ENCODE measurements at places on chromosomes 11 and 22.

DNA sequence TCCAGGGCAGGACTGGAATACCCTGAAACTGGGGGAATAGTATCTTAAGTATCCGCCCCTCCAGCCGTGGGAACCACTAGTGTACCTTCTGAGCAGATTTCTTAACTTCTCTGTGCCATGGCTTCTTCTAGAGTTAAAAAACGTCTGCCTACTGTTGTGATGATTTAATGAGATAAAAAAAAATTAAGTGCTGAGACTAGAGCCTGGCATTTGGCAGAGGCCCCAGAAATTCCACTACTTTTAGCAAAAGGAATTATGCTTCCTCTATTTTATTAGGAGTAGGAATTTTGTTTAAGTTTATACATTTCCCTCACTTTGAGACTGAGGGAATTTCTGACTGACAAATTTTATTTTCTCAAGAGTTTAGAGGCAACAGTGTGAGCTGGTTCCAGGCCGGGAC is 371.2 kb upstream of the B3GAT1 start:
- no peak for DNase-seq

GRCh38 chr22:40535642-40536041 is 100.9 kb downstream of the MRTFA start:
- DNase-seq = no peak

GRCh38 chr22:33766091-33766490 is 154.2 kb downstream of the LARGE1 start:
- no peak for DNase-seq

GRCh38 chr11:64306876-64307622 is 1.7 kb downstream of the ESRRA start:
- no peak for DNase-seq

GRCh38 chr11:62338218-62338617 is 970 bp downstream of the ASRGL1 start:
- DNase-seq = no peak

- no peak for DNase-seq
These were observed 251.4 kb downstream of the JRKL start for GRCh38 chr11:96641261-96641660.

- no peak for DNase-seq
These were observed 6.6 kb downstream of the OR51F1 start for GRCh38 chr11:4763096-4763495.

GRCh38 chr11:133818302-133818701 is 27.0 kb downstream of the SPATA19 start:
- DNase-seq = no peak

GRCh38 chr22:48483764-48484528 is 1343.7 kb downstream of the BRD1 start:
- no peak for DNase-seq

DNA sequence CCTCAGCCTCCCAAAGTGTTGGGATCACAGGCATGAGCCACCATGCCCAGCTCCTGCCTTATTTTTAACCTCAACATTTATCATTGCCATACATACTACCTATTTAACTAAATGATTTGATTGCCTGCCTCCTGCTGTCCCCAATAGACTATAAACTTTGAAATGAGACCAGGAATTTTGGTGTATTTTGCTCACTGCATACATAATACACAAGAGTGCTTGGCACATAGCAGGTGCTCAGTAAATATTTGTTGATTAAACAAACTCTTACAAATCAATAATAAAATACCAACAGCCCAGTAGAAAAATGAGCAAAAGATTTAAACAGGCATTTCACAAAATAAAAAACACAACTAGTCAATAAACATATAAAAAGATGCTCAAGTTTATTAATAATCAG is 49.5 kb upstream of the PHF21A start:
- DNase-seq = no peak

- no peak for DNase-seq
These were observed 7.4 kb downstream of the APOBEC3D start for GRCh38 chr22:39028281-39028680.

GRCh38 chr11:65120831-65121230 is 1.1 kb downstream of the FAU start:
- no peak for DNase-seq

DNA sequence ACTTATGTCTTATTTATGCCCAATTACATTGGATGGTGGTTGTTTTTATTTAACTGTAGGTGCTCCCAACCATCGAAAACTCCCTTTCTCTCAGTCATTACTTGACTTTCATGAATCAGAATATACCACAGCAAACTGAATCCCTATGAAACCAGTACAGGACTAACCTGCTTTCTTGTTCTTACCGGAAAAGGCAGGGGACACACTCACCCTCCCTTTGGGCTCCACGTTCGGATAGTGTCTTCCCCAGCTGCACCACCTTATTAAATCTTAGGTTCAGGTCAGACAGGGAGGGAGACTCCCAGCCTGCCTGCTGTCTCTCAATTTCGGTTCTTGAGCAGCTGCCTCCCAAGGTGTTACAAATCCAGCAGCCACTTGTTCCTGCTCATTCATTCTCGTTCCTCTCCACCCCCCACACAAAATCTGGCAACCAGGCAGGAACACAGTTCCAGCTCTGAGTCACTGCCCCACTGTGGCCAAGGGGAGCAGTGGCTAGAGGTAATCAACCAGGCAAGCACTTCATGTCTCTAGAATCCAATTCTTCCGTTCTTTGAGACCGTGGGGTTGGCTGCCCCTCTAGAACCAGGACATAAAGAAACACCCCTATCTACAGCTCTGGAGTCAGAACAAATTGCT is 133.0 kb downstream of the PLEKHA7 start:
- DNase-seq = no peak

DNA sequence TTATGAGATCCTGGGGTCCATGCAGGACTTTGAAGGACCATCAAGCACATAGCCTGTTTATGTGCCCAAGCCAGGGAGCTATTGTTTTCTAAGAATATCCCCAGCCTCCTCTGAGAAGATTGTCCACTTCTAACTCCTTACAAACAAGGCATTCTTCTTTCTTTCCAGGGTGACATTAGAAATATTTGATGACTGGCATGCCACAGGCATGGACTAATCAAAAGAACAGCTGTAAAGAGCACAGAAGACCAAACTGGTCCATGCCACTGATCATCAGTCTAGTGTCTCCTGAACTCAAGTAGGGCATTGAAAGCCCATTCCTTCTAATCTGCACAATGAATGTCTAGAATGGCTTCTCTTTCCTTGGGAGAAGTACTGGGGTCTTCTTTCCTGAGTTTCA is 24.9 kb upstream of the LMO2 start:
- no peak for DNase-seq
